ENCODE measurements at places on chromosomes 1 and 21.

DNA sequence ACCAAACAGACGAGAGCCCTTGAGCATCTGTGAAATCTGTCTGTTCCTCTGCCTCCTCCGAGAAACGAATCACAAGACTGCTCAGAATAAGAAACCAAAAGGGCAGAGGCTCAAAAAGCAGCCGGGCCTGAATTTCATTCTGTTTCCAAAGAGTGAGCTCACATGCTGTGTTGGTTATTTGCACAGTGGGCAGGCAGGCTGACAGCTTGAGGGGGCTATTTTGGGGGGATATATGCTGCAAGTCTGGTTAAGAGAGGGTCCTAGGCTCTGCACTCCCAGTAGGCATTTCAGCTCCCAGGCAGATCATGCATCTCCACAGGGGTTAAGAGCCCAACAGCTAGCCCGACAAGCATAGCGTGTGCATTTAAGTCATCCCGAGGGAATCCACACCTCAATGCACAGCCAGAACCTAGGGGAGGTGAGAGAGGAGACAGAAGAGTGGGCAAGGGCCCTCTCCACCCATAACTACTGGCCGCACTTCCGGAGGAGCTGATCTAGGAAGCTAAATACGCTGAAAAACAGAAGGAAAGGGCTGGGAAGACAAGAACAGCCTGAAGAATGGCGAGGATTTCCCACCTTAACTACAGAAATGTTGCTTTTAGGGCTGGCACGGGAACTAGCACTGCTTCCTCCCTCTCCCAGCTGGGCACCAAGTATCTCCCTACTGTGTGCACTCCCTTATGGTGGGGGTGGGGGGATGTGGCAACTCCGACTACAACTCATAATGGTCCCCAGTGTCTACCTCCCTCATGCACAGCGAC, 3.7 kb downstream of the PGBD5 start:
- no peak for DNase-seq

- no peak for DNase-seq
Observed at GRCh38 chr1:206835186-206835585, 30.2 kb upstream of the IL20 start.

DNA sequence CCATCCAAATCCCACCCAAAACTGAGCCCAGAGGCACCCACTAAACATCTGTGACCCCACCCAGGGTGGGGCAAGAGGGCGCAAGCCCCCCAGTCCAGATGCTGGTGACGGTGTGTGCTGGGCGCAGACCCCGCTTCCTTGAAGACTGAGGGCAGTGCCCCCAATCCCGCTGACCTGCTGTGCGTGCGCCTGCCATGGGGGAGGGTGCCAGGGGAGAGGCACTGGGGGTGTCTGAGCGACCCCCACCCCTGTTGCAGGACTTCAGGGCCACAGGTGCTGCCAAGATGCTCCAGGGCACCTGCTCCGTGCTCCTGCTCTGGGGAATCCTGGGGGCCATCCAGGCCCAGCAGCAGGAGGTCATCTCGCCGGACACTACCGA, 13.3 kb downstream of the COL6A2 start:
- DNase-seq = no peak

DNA sequence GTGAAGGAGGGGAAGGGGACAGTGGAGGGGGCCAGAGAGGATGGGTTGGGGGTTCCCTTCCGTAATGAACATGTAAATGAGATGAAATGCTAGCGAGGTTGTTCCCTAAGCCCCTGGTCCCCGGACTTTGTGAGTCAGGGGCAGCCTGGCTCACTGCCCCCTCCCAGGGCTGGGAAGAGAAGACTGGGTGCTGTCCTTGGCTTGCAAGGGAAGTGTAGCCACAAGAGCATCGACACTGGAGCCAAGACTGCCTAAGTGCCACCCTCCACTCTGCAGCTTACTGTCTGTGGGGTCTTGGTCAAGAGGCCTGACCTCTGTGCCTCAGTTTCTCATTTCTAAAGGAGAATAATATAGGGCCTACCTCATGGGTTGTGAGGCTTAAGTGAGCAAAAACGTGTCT, 483 bp downstream of the PEAR1 start:
- no peak for DNase-seq
